ENCODE measurements at places on chromosomes 2 and 18. TPM values are rescaled to one million over a fixed set of nuclear protein-coding genes. Genes with fewer than 3 reads are reported as not detected.
A peak's percentile ranks its signal among the peaks of the same experiment; 100 is the strongest.

DNA sequence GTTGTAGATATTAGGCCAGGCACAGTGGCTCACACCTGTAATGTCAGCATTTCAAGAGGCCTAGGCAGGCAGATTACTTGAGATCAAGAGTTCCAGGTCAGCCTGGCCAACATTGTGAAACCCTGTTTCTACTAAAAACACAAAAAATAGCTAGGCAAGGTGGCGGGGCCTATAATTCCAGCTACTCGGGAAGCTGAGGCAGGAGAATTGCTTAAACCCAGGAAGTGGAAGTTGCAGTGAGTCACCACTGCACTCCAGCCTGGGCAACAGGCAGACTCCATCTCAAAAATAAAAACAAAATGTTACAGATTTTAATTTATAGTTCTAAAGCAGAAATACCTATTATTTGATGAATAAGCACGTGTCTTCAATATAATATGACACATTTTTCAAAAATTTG, 65.6 kb upstream of the UBXN4 start:
- DNase-seq: no peak

KLHL14 gene
- polyA plus RNA-seq: 33.1 TPM

ALPG gene
- not detected for polyA plus RNA-seq

DNA sequence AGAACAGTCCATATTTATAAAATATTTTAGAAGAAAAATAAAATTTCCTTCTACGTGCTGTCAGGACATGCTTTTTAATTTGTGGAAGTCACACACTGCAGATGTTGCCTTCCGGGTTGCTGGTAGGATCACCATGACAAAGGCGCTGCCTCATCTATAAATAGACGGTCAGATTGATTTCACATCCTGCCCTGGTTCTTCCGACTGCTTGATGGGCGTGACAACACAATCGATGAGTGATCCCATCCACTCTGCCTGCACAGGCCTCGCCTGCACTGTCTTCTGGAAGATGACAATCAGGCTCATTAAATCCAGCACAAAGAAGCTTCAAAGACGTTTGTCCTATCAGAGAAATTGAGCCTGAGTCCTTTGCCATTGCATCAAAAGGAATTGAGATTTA, 318.9 kb upstream of the TRIB2 start:
- no peak for DNase-seq

DNA sequence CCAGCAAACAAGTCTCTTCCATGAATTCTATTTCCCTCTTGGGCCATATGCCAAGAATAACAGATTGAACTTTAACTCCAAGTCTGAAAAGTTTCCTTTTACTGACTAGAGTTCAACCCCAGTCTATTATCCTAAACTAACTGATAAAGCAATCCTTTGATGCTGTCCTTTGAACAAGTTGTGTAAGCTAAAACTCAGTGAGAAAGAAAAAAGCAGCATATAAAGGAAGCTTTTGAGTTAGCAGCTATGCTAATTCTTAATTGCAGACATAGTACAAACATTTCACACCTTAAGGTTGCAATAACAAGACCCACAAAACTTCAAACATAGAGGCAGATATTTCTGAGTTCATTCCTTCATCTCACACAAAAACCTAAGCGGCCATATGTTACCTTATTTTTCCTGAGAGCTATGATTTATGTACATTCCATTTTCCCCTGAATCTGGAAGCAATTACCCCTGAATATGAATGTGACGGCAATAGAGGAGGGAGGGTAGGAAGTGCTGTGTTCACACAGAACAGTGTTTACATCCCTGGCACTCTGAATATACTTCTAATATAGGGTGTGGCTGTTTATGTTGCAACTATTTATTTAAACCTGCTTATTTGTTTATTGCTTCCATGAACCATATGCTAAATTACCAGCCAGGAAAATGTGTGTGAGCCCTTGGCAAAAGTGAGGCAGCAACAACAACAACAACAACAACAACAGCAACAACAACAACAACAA, 180.6 kb downstream of the IRS1 start:
- DNase-seq: peak; percentile 71

DIPK1C gene
- polyA plus RNA-seq: 0.10 TPM

- no peak for DNase-seq
Observed at GRCh38 chr18:71597219-71597618, 946.9 kb downstream of the CBLN2 start.

DNA sequence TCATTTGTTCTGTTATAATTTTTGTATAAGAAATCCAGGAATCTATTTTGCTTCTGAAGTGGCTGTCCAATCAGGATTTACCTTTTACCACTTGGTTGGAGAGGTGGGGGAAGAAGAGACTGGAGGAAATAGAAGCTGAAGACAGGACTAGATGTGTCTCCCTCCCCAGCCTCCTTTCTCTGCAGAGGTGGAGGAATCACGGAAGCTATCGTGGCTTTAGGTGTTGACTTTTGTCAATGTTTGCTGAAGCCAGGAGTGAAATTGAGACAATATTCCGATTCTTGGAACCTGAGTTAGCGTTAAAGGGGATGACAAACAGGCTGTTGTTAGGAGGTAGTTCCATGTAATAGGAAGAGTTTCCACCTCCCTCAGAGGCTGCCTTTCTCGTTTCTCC, 43.5 kb downstream of the PDCL3 start:
- no peak for DNase-seq

GRCh38 chr2:61707984-61708852, 145.6 kb downstream of the FAM161A start:
- peak; percentile 46 for DNase-seq

GRCh38 chr2:125312342-125312741, 1287.3 kb downstream of the CNTNAP5 start:
- no peak for DNase-seq

SMC6 gene
- polyA plus RNA-seq: 49.2 TPM

DNA sequence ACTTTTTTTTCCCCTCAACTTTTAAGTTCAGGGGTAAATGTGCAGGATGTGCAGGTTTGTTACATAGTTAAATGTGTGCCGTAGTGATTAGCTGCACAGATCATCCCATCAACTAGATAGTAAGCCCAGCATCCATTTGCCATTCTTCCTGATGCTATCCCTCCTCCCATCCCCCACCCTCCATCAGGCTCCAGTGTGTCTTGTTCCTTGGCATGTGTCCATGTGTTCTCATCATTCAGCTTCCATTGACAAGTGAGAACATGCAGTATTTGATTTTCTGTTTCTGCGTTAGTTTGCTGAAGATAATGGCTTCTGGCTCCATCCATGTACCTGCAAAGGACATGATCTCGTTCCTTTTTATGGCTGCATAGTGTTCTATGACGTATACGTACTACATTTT, 47.2 kb upstream of the STON1 start:
- DNase-seq: no peak

REG3G gene
- polyA plus RNA-seq: not detected

- DNase-seq: no peak
Observed at GRCh38 chr2:70887550-70888246, 48.0 kb upstream of the ATP6V1B1 start.

GRCh38 chr2:196586511-196586991, 53.0 kb upstream of the CCDC150 start:
- no peak for DNase-seq

FAM110C gene
- 15.4 TPM for polyA plus RNA-seq

DNA sequence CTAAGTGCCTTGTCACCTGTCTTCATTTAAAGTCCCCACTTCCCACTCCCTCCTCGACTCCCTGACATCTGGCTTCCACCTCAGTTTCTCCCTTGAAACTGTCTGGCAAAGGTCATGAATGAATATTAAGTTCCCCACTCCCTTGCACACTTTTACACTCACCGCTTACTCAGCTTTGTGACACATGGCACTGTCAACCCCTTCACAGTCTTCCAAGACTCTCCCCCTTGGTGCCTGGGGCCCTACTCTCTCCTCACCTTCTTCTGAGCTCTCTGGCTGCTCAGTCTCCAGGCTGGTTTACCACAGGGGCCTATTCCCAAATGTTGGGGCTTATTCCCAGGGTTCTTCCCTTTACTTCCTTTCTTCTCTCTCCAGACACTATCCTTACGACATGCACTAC, 17.9 kb upstream of the PTPN4 start:
- DNase-seq: no peak

GRCh38 chr18:22778996-22779395, 154.1 kb upstream of the RBBP8 start:
- no peak for DNase-seq

MYO3B gene
- 7.8 TPM for polyA plus RNA-seq

DNA sequence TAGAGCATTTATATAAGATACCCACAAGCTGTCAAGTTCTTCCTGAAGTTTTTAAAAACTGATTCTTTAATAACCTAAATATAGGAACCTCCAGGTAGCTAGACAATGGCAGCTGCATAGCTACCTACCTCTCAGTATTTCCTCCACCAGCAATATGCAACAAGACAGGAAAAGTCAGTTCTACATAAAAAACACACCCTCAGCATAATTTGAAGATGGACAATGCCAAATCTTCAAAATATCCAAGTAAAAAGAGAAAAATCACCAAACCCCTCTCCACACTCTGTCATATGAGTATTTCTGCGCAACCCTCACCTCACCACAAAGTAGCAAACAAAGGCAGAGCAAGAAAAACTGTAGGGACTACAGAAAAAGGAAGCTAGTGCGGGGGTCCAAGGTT, 51.4 kb downstream of the GTF3C3 start:
- no peak for DNase-seq

PRSS56 gene
- not detected for polyA plus RNA-seq

DNA sequence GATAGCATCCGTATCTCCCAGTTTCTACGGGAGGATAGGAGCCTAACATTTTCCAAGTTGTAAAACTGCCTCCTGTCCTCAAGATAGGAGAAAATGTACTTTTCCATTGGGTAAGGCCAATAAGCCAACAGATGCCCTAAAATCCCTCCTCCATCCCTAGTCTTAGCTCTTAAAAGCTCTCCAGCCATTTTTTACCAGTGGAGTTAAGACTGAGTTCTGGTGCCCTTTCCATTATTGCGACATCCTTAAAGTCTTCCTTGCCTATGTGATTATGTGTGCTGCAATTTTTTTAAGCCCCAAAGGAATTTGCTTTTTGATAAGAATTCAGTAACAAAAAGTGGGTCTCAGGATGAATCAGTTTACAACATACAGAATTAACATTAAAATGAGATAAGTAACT, 33.0 kb downstream of the LINC00305 start:
- DNase-seq: no peak

LIMS4 gene
- polyA plus RNA-seq: 2.1 TPM

DNA sequence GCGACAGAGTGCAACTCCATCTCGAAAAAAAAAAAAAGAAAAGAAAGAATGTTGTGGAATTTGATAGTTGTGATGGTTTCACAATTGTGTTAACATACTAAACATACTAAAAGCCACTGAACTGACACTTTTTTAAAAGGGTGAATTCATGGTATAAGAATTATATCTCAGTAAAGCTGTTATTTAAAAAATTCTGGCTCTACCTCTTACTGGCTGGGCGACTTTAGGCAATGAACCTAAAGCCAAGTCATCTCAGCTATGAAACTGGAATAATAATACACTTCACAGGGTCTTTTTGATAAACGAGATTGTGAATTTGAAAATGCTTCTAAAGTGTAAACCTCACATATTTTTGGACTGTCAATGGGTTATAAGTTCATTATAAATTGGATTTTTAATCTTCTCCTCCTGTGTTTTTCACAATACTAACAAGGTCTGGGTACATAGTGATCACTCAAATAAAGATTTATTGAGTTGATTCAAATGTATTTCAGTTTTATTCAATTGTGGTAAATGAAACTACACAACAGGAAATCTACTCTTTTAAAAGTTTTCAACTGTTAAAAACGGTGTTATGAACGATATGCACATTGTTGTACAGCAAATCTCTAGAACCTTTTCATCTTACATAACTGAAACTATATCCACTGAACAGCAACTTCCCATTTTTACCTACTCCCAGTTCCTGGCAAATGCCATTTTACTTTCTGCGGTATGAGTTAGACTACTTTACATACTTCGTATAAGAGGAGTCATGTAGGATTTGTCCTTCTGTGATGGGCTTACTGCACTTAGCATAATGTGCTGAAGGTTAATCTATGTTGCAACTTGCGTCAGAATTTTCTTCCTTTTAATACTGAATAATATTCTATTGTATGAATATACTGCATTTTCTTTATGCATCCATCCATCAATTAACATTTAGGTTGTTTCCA, 43.0 kb upstream of the GTF2A1L start:
- no peak for DNase-seq

IL1A gene
- 0.17 TPM for polyA plus RNA-seq

- no peak for DNase-seq
Observed at GRCh38 chr2:165253178-165253577, 14.0 kb downstream of the SCN2A start.

GRCh38 chr18:24176727-24177416, 38.0 kb downstream of the CABYR start:
- DNase-seq: peak; percentile 32

DNA sequence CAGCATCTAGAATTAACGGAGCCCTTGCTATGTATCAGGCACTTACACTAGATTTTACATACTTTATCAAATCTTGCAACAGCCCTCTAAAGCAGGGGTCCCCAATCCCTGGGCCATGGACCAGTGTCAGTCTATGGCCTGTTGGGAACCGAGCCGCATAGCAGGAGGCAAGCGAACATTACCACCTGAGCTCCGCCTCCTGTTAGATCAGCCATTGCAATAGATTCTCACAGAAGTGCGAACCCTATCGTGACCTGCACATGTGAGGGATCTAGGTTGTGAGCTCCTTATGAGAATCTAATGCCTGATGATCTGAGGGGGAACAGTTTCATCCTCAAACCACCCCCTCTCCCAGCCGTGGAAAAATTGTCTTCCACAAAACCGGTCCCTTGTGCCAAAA, 13.4 kb downstream of the DNAJB2 start:
- DNase-seq: no peak

DNA sequence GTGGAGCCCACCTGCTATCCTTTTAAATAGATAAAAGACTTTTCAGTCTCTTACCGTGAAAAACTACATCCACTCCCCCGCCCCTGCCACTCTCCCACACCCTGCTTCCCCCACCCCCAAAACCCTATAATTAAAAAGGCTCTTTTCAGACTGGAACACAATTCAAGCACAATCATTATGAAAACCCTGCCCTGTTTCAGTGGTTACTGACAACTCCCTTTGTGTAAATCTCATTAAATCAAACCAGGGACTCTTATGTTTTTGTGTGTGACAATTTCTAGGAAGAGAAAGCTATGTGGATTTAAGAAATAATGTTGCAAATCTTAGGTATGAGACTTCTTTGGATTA, 21.0 kb upstream of the ZNF532 start:
- no peak for DNase-seq

CXCR2 gene
- 0.13 TPM for polyA plus RNA-seq

DNA sequence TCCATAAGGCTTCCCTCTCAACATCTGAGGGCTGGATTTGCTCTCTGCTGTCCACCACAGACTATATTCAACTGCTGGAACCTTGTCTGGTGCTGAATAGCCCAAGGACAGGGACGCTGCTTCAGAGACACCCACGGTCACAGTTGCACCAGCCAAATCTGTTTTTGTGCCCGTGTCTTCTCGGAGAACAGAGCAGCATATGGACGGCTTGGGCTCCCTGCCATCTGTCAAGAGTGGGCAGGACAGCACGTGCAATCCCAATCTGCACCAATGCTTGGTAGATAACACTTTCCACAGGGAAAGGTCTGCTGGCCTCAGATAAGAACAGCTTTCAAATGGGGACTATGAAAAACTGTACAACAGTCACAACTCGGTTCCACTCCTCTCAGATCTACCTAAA, 466.1 kb downstream of the TGIF1 start:
- DNase-seq: no peak

- no peak for DNase-seq
Observed at GRCh38 chr18:75723521-75724340, 296.2 kb upstream of the SMIM21 start.

CAPN14 gene
- 0.13 TPM for polyA plus RNA-seq

GRCh38 chr2:170582751-170583463, 132.2 kb upstream of the SP5 start:
- DNase-seq: no peak

Measured in left kidney (tissue), 8 donors.